Effector CD4-positive, alpha-beta T cell (primary cell): ENCODE measurements at places on chromosomes 6 and 20.

DNA sequence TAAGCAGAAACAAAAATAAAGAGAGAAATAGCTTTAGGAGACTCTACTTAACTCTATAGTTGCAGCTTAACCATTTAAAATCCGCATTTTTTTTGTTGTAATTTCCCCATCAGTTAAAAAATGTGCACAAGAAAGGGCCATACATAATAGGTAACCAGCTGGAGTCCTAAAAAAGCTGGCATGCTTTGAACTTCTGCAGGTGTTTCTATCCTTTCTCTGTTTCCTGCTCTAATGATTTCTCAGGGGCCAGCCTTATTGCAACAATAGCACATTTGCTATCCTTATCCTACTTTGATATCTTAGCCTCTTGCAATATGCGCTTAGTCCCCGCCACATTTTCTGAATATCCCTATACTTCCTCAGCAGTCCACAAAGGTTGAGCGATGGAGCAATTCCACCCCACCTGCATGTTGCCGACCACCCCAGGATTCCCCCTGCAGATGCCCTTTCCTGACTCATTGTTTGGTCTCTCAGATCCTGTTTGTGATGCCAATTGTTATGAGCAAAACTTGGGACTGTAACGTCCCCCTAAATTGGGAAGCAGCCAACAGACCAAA is 48.5 kb downstream of the TRIM27 start:
- DNase-seq, result no peak

DNA sequence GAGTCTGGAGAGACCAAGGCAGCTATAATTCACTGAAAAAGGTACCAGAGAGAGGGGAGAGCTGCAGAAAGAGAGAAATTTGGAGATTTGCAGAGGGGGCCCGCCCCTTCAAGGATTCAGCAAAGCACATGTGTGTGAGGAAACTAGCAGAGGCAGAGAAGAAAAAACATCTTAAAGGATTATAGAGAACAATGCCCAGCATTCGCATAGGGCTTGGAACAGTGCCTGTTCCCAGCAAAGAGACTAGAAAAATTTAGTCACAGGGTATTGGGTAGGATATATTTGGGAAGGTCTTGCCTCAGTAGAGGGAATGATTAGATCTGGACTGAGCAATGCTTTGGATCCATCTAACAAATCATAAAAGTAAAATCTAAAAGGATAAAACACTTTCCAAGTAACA is 44.0 kb downstream of the SRPK1 start:
- DNase-seq, result no peak

GRCh38 chr6:124496334-124496733 is 465.9 kb upstream of the RNF217 start:
- DNase-seq, result no peak

DNA sequence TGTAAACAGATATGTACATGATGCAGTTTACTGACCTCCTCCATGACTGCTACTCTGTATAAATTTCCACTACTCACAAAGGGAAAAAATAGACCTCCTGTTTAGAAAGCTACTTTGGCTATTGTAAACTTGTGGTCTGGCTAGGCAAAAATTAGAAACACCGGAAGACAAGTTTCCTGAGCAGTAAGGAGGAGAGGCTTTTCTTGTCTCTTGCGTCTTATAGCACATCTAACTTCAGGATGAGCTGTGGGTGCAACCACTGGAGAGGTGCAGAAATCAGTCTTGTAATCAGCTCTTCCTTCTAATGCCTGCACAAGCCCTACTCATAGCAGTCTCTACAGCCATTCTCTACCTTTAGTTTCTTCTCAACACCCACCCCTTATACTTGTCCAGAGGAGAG is 296.5 kb upstream of the SLC35B3 start:
- no peak for DNase-seq

GRCh38 chr6:31016659-31017299 is 6.5 kb downstream of the MUC22 start:
- no peak for DNase-seq

DNA sequence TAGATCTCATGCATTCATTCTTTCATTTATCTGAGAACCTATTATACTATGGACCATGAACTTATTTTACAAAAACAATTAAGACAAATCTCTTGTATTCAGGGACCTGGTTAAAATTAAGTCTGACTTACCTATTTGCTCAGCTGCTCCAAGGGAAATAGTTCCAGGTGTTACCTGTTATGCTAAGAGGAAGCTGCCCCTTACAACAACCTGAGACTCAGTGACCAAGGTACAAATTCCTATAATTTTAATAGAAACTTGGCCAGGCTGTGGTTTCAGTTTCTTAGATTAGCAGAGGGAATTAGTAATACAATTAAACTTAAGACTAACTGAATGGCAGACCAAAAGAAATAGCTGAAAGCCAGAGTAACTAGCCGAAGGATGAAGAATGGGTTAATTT is 48.2 kb upstream of the GMPR start:
- DNase-seq, result no peak

GRCh38 chr6:109447878-109448555 is 7.5 kb downstream of the SMPD2 start:
- no peak for DNase-seq

- DNase-seq, result no peak
Observed at GRCh38 chr6:46138281-46138680, 8.5 kb downstream of the ENPP4 start.

DNA sequence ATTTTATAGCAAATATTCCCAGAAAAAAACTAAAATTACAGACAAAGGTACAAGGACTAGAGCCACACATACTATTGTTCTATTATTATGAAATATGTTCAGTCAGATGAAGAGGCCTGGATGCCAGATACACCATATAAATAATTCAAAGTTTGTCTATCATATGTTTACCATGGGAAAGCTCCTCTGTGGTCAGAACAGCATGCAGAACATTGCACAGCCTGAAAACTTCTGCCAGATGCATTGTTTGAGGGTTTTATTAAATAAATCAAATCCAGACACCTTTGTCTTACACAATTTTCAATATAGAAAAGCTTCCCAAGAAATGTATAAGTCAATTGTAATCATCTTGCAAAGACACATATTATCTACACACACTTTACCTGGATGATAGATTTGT is 35.0 kb upstream of the COL21A1 start:
- DNase-seq, result no peak

DNA sequence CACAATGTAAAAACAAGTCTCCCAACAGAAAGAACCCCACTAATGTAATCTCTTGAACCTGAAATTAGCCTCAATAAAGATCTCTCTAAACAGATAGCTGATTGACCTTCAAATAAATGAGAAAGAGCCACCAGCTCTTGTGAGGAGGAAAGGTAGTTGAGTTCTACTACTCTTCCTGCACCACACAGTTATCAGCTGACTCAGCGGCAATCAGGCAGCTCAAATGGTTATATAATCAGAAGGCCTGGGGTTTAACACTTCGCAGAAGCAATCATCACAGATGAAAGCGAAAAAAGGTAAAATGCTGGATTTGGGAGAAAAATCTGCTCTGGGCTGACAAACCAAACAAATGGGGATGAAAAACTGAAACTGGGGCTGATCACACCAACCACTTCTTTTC is 91.8 kb downstream of the CHD6 start:
- DNase-seq, result no peak

DNA sequence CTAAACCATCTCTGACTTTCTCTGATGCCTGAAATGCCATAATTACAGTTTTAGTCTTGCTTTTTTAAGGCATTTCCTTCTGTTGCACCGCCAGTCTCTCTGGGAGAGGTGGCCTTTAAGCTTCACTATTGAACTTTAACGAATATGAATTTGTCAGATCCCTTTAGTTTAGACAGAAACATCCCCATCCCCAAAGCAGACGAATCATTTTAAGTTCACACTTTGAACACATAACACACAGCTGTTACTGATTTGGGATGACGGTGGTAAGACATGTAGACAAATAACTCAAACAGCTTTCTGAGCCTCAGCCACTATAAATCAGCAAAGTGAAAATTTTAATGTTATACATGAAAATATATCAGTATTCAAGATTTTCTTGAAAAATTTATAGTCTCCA is 7.2 kb upstream of the IPCEF1 start:
- no peak for DNase-seq

- no peak for DNase-seq
Observed at GRCh38 chr6:111121789-111122350, 34.6 kb downstream of the SLC16A10 start.

- no peak for DNase-seq
Observed at GRCh38 chr20:14307956-14308355, 29.5 kb downstream of the FLRT3 start.

DNA sequence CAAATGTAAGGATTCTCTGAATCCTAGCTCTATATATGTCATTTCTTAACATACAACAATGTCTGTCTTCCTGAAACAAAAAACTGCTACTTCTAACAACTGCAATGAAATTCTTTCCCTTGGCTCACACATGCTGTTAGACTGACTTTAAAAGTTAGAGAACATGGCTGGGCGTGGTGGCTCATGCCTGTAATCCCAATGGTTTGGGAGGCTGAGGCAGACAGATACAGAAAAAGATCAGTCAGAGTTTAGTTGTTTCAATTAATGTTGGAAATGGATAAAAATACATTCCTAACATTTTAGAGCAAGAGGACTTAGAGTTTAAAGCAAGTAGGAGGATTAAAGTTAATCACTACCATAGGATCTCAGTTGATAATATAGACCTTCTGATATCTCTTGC is 28.7 kb upstream of the KIAA1586 start:
- no peak for DNase-seq

DNA sequence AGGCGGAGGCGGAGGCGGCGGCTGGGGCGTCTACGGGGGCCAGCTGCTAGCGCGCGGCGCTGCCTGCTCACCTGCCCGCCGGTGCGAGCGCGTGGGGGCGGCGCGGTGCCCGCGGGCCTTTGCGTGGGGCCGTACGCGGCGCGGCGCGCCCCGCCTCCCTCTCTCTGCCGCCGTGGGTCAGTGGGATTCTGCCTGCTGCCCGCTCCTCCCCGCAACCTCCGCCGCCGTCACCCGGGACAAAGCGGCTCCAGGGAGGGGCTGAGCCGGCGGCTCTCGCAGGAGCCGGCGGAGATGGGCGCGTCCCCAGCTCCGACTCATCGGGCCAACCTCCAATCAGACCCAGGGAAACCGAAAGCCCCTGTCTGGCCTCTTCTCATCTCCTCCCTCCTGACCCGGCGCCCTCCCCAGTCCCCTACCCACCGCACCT is at the start of gene RCAN2:
RCAN2 (minus strand) TSS at position 249 of the 427 bp plus-strand sequence.
- DNase-seq, result no peak

DNA sequence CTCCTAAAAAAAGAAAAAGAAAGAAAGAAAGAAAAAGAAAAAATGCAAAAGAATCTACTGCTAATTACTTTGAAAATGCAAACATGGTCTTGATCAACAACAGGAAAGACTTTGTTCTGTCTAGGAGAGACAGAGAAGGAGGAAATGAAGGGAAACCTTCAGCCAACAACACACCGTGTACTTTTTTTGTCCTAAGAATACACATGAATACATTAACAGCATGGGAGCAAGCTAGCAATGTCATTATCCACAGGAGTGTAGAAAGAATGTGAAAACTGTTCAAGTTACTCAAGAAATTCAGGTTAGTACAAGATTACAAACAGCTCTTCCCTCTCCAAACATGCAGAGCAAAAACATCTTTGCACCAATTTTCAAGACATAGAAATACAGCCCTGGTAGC is 326.3 kb downstream of the UBE3D start:
- DNase-seq, result no peak
